ENCODE measurements at places on chromosomes 3 and 15. TPM values are rescaled to one million over a fixed set of nuclear protein-coding genes. Genes with fewer than 3 reads are reported as not detected.

Gene SKOR1
- not detected for total RNA-seq

Gene AHSG
- not detected for total RNA-seq

Gene SEMA3G
- total RNA-seq: not detected

Gene EPHB1
- 0.36 TPM for total RNA-seq

Gene SLC9C1
- not detected for total RNA-seq

Gene ZPLD1
- under 0.01 TPM for total RNA-seq

Gene FBXL22
- 0.28 TPM for total RNA-seq

Gene TMEM45A
- total RNA-seq: 20.8 TPM

Gene TGM5
- total RNA-seq: not detected

Gene FAN1
- total RNA-seq: 15.0 TPM

Gene CRTC3
- total RNA-seq: 4.7 TPM

Gene ROBO2
- 14.5 TPM for total RNA-seq

Gene GCHFR
- 1.4 TPM for total RNA-seq

Gene SYNPR
- total RNA-seq: not detected

Gene CYP8B1
- total RNA-seq: not detected

Gene EEFSEC
- total RNA-seq: 4.5 TPM

Gene SLITRK3
- total RNA-seq: not detected

Gene LMCD1
- total RNA-seq: 50.0 TPM

Gene SNX22
- total RNA-seq: under 0.01 TPM

Gene DTWD1
- total RNA-seq: 24.4 TPM

Gene GOLGA6B
- total RNA-seq: not detected

Gene OGG1
- total RNA-seq: 15.8 TPM

Gene COL6A6
- total RNA-seq: not detected

Gene CCR9
- total RNA-seq: not detected

Gene ANKDD1A
- 2.8 TPM for total RNA-seq

Gene SLC27A2
- total RNA-seq: not detected

Gene DISP2
- total RNA-seq: 0.36 TPM

Gene ACTC1
- 0.83 TPM for total RNA-seq

Gene EIF2A
- total RNA-seq: 166 TPM

Gene SPINK8
- not detected for total RNA-seq

Gene FOXB1
- not detected for total RNA-seq

Gene ACOX2
- total RNA-seq: 17.8 TPM

Gene SLC35G2
- 8.6 TPM for total RNA-seq

Gene ALDH1A3
- 5.0 TPM for total RNA-seq

Gene RASGRP1
- total RNA-seq: 1.9 TPM

Gene TEX55
- not detected for total RNA-seq

Gene CIB1
- 31.5 TPM for total RNA-seq

Gene NUP210
- total RNA-seq: under 0.01 TPM

Gene ERC2
- 0.18 TPM for total RNA-seq

Gene NR2E3
- total RNA-seq: under 0.01 TPM

Gene IL16
- total RNA-seq: 0.18 TPM

Gene POLQ
- 5.0 TPM for total RNA-seq

Gene SMC4
- 77.8 TPM for total RNA-seq
